ENCODE measurements at places on chromosomes 2 and 18. TPM values are rescaled to one million over a fixed set of nuclear protein-coding genes. Genes with fewer than 3 reads are reported as not detected.

Gene POTEC
- total RNA-seq: not detected

Gene MC4R
- total RNA-seq: not detected

Gene KIF5C
- 0.58 TPM for total RNA-seq

DNA sequence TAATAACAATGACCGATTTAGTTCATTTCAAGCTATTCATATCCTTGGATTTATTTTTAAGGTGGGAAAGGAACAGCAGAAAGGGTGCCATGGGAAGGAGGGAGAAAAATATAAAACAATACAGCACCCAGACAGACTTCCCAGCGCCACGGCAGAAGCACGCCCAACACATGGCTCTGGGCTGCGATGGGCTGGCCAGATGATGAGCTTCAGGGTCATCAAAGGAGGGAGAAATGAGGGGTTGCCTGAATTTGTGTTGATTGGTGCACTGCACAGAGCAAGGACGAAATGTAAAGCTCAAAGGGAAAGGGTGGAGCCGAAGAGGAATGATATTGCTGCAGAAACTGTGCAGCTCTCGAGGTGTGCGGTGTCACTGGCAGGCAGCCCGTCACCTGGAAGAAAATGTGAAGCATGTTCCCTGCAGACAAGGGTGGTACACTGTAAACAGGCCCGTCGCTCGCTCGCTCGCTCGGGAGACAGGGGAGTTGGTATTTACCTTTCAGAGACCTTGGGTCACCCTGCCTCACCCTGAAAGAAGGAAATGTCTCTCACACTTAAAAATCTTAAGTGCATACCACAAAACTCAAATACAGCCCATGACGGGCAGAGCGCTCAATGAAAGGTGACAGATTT, 195.5 kb upstream of the CTAGE1 start:
- no peak for DNase-seq

- DNase-seq: no peak
These were observed 31.7 kb downstream of the EMX1 start for GRCh38 chr2:72949045-72949444.

DNA sequence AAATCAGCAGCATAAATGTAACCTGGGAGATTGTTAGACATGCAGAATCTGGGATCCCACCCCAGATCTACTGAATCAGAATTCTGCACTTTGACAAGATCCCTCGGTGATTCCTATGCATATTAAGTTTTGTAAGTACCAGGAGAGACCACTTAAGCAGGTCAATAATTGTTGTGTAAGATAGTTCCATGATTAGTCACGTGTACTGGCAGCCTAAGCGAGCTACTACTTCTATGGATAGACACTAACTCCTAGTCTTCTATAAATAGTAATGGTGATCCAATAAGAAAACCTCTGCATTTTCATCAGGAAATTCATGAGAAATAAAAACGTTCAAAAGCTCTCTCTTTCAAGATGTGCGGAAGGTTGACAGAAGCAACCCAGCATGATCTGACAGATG, 988.2 kb upstream of the CHAC2 start:
- DNase-seq: no peak

GRCh38 chr18:45526114-45526841, 89.0 kb upstream of the SLC14A2 start:
- DNase-seq: no peak

- DNase-seq: peak; percentile 84
These were observed 65.1 kb upstream of the STAM2 start for GRCh38 chr2:152240559-152241231.

GRCh38 chr18:60067426-60068210, 167.8 kb downstream of the PMAIP1 start:
- DNase-seq: no peak

Gene TMEM247
- total RNA-seq: not detected

DNA sequence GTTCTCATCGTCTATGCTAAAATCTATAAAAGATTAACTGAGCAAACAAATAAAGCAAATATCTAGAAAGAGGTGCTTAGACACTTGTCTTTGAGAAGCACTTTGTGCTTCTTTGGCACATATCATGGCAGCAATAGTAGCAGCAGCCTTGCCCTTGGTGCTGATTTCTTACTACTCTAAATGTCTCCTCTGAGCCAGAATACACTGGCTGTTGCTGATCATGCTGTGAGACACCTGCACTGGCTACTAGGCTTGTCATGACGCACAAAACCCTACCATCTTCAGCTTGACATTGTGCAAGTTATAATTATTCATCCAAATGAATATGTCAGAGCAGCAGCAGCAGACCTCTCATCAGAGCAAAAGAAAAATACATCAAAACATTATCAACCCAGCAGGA, 46.7 kb downstream of the FANCL start:
- no peak for DNase-seq

Gene IWS1
- total RNA-seq: 46.2 TPM

- DNase-seq: no peak
These were observed 99.4 kb downstream of the PKP4 start for GRCh38 chr2:158556124-158556523.

GRCh38 chr18:49967636-49968313, 154.4 kb upstream of the ACAA2 start:
- no peak for DNase-seq

DNA sequence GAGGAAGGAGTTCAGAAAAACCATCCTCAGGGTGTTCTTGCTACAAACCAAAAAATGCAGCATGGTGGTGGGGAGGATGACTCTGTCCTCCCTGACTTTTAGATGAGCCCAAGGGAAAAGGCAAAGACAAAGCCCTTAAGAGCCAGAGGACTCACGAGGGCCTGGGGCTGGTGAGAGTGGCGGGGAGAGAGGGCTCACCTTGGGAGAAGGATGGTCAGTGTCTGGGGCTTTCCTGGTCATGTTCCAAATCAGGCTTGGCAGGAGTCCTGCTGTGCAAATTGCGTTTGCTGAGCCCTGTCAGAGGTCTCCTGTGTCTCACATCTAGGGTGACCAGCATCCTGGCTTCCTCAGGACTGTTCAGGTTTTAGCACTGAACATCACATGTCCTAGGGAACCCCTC, 4.7 kb downstream of the UGT1A1 start:
- DNase-seq: no peak

- DNase-seq: no peak
These were observed 260.6 kb upstream of the LINC00305 start for GRCh38 chr18:64409511-64409910.

- no peak for DNase-seq
These were observed 34.6 kb downstream of the COPS7B start for GRCh38 chr2:231820786-231821303.

- no peak for DNase-seq
These were observed 194.0 kb downstream of the DYSF start for GRCh38 chr2:71647356-71647755.

Gene GPR39
- total RNA-seq: 0.29 TPM

DNA sequence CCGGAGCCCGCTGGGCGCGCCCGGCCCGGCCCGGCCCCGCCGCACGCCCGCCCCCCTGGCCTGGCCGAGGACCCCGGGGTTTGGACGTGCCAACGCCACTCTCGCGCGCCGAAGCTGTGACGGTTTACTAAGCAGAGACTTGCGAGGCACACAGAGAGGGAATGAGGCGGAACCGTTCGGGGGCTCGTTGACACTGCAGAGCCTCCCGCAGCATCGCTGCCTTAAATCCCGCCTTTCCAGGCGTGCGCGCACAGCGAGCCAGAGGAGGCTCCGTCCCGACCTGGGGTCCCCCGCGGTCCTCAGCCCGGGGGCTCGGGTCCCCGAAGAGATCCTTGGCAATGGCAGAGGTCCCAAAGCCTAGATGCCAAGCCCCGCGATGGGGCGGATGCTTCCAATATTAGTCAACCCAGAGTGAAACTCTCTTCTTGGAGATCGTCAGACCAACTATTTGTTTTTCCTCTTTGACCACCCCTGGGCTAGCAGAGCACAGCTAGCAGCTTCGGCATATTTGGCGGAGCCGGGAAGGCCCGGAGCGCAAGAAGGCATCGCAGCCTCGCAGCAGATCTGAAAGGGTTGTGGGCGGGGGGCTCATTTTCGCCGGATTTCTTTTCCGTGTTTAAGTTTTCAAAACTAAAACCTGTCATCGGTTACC, at the start of gene ZNF385B:
ZNF385B (minus strand) TSS at position 197 of the 652 bp plus-strand sequence.
- DNase-seq: no peak

Gene AP1S3
- 6.7 TPM for total RNA-seq

GRCh38 chr2:178874529-178875240, 67.5 kb upstream of the TTN start:
- DNase-seq: no peak

- no peak for DNase-seq
These were observed 267.2 kb downstream of the HRH4 start for GRCh38 chr18:24727685-24728084.

GRCh38 chr2:159892990-159893810, 95.2 kb upstream of the CD302 start:
- no peak for DNase-seq

DNA sequence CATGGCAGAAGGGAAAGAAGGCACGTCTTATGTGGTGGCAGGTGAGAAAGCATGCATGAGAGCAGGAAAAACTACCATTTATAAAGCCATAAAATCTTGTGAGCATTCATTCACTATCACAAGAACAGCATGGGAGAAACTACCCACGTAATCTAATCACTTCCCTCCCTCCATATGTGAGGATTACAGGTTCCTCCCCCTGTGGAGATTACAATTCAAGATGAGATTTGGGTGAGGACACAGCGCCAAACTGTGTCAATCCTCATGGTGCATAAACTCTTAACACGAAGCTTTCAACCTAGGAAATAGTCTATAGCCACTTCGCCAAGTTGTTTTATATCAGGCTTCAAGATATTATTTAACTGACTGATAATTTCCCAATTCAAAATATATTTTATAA, 595.5 kb downstream of the FBXO15 start:
- no peak for DNase-seq

- no peak for DNase-seq
These were observed 50.8 kb downstream of the TRIB2 start for GRCh38 chr2:12767541-12767940.

Gene THSD7B
- total RNA-seq: not detected

DNA sequence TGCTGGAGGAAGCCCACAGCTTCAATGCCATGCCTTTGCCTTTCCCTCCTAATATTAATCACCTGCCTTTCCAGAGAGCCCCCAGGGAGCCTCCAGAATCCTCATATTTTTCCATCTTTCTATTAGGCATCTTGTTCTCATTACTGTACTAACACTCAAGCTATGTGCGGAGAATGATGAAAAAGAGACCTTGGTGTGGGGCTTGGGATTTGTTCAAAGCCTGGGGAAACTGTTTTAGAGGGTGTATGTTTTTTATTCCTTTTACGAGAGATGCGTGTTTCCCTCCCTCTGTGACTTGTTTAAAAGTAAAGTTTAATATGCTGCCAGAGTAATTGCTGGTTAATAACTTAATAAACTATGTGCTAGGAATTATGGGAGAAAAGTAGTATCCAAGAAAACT, 102.4 kb upstream of the ZFP36L2 start:
- no peak for DNase-seq

Gene CRYGD
- not detected for total RNA-seq

DNA sequence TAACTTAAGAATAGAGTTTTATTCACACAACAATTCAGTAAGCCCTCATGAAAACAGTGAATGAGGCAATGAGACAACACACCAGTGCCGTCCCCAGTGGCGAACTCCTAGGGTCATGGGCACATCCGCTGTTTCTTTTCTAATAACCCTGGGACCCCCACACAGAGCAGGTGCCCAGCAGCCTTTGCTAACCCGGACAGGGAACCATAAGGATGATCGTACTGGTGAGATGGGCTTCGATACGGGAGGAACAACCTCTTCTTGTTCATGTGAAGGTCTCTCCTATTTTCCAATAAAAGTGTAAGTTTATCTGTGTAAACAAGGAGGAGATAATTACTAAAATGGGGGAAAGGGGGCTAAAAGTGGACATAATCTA, 97.4 kb upstream of the MGAT4A start:
- no peak for DNase-seq

Gene DGUOK
- 54.9 TPM for total RNA-seq

Gene MC2R
- total RNA-seq: not detected

DNA sequence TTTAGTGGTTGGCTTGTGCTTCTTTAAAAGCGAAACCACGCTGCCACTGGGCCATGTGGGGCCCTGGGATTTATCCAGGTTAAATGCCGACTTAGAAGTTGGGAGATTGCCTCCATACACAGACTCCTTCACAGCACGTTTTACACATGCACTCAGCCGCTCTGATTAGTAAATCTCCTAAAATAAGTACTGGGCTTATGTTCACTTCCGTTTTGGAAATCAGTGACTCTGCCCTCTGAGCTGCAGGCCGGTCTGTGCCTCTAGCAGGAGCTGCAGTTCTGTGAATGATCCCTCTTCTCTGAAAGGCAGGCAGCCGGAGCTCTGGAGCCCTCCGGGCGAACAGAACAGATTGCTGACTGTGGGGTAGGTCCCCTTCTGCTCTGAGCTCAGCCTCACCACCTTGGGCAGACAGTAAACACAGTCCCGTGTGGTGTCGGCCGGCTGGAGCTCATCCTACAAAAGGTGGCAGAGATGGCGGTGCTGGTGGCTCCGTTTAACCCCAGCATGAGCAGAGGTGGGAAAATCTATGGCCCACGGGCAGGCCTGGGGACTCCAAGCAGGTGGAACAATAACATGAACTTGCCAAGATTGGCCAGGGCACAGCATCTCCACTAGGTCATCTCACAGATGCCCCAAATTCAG, 9.8 kb upstream of the RAB17 start:
- DNase-seq: no peak

Gene TM4SF20
- total RNA-seq: not detected

- no peak for DNase-seq
These were observed 2.5 kb upstream of the NFATC1 start for GRCh38 chr18:79393181-79393634.

GRCh38 chr2:12286347-12286746, 430.4 kb upstream of the TRIB2 start:
- no peak for DNase-seq

GRCh38 chr2:189267491-189267890, 87.9 kb upstream of the COL5A2 start:
- no peak for DNase-seq

- DNase-seq: no peak
These were observed 121.2 kb upstream of the CTDP1 start for GRCh38 chr18:79558196-79558932.

GRCh38 chr2:227295806-227296205, 29.2 kb upstream of the MFF start:
- DNase-seq: no peak

Gene KCNIP3
- total RNA-seq: 2.2 TPM

Gene ORMDL1
- 70.6 TPM for total RNA-seq
